ENCODE measurements at places on chromosomes 1 and 21. TPM values are rescaled to one million over a fixed set of nuclear protein-coding genes. Genes with fewer than 3 reads are reported as not detected.

DNA sequence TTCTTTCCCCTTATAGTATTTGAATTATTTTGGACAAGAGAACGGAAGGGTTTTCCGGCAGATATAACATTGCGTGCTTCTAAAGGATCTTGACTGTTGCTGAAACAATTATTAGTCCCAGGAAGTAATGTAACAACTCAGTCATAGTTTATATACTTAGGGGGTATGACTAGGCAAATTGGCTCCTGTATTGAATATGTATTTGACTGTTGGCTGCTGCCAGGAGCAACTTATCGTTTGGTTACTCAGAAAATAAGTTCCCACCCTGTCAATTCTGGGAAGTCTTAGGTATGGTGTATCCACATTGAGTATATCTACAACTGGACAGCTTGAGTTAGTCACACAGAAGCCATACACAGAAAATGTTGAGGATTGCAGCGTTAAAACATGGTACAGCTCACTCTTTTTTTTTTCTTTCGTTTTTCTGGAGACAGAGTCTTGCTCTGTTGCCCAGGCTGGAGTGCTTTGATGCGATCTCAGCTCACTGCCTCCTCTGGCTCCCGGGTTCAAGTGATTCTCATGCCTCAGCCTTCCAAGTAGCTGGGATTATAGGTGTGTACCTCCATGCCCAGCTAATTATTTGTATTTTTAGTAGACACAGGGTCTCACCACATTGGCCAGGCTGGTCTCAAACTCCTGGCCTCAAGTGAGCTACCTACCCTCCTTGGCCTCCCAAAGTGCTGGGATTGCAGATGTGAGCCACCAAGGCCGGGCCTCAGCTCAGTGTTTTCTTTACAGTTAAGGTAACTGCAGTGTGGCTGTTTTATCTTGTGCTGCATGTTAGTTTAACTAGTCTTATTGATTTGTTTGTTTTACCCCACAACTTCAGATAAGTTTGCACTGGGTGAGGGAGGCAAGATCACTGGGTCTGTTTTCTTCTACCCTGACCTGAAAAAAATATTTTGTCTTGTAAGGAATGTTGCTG, 10.2 kb downstream of the SMAP2 start:
- H3K36me3 ChIP-seq: no peaks in the 10 kb centered on the region
- peak overlapping the region; percentile 65 for H3K27ac ChIP-seq
- DNase-seq: no peak
- H3K4me1 ChIP-seq: peaks cover 69% of the 10 kb centered on the region
- no peaks in the 10 kb centered on the region for H3K27me3 ChIP-seq
- no peak overlapping the region for H3K4me3 ChIP-seq

DNA sequence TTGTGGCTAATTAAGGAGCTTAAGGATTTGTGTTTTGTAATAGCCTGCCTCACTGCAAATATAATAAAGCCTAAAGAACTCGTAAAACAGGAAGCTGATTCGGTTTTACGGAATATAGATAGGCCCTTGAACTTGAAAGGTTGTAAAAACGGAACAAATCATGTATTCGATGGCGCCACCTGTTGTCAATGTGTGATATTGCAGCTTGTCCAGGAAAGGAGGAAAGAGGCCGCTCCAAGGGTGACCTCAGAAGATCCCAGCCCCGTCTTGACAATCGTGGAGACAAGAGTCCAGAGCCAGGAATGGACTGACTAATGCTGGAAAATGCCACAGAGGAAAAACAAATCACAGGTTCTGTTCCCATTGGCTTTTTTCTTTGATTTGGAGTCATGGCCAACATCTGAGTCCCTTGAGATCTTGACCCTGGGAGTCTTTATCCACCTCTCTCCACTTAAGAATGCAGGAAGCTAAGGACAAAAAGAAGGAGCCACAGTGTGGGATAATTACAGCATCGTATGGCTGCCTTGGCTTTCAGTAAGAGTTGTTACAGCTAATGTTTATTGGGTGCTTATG, 7.0 kb upstream of the IGSF21 start:
- no peaks in the 10 kb centered on the region for H3K4me1 ChIP-seq
- no peak overlapping the region for H3K27ac ChIP-seq
- no peak overlapping the region for H3K4me3 ChIP-seq
- H3K27me3 ChIP-seq: no peaks in the 10 kb centered on the region

DNA sequence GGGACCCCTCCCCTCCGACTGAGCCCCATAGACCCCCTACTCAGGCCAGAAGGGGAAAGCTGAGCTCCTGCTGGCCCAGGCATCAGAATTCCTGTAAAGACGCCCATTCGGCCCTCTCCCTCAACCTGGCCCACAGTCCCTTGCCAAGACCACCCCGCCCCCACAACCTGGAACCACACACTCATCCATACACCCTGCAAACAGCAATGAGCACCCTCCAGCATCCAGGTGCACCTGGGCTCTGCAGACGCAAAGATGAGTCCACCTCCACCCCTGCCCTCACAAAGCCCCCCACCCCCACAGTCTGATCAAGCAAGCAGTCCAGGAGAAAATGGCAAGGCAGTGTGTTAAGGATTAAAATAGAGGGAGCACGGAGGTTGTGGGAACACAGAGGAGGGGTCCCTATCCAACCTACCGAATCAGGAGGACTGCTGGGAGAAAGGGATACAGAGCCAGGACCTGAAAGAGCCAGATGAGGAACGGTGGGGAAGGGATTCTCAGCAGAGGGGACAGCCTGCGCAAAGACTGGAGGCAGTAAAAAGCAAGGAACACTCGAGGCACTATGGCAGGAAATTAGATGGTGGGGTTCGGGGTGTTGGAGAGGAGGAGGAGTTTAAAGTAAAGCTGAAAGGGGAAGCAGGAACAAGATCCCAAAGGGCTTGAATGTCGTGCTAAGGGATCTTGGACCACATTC, 67.3 kb upstream of the LAPTM5 start:
- no peaks in the 10 kb centered on the region for H3K36me3 ChIP-seq
- no peak for DNase-seq
- peaks cover 27% of the 10 kb centered on the region for H3K4me1 ChIP-seq
- H3K27me3 ChIP-seq: no peaks in the 10 kb centered on the region
- peak overlapping the region; percentile 95 for H3K27ac ChIP-seq

DNA sequence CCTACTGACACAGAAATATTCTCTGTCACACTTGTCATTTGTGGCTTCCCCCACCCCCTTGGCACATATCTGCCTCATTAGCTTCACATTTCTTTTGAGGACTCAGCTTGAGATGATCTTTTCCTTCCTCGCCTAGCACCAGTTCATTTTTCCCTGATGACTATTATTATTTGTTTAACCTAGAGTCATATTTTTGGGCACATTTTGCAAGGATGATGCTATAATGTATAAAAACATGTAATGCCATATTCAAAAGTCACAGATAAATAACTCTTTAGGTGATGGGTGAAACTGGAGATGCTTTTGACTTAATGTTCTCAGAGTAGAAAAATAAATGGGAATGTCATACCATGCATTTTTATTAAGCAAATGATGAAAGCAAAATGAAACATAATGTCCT, 202.7 kb downstream of the BACH1 start:
- H3K4me3 ChIP-seq: no peak overlapping the region
- DNase-seq: no peak

DNA sequence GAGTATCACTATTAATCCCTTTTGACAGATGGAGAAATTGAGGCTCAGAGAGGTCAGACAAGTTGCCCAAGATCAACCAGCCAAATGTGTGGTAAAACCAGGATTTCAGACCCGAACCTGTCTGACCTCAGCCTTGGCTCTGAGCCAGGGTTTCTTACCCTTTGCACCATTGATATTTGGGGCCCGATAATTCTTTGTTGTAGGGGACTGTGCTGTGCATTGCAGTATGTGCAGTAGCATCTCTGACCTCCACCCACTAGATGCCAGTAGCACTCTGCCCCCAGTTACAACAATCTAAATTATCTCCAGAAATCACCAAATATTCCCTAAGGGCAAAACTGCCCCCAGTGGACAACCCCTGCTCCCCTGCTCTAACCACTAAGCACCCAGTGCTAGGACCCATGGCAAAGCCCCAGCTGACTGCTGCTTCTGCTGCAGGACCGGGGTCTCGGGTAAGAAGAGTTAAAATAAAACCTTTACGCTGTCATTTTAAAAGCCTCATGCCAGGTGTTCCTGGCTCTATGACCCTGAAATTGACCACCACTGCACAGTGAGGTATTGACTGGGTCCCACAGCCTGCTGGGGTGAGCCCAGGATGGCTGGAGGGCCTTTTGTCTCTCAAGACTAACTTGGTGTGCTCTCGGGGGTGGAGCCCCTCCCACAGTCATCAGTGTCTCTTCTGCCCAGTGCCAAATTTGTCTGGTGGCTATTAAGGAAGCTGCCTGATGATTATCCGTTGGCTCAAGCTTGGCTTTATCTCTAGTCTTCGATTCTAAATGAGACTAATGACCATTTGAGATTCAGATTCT, 5.6 kb upstream of the MAN1C1 start:
- H3K27ac ChIP-seq: no peak overlapping the region
- H3K4me1 ChIP-seq: peaks cover 20% of the 10 kb centered on the region
- DNase-seq: no peak
- no peaks in the 10 kb centered on the region for H3K36me3 ChIP-seq

GRCh38 chr1:10160173-10160572, 50.2 kb upstream of the KIF1B start:
- peaks cover 4% of the 10 kb centered on the region for H3K4me1 ChIP-seq
- no peaks in the 10 kb centered on the region for H3K27me3 ChIP-seq
- no peaks in the 10 kb centered on the region for H3K36me3 ChIP-seq
- no peak overlapping the region for H3K27ac ChIP-seq
- no peak for DNase-seq

- no peaks in the 10 kb centered on the region for H3K36me3 ChIP-seq
- no peak overlapping the region for H3K27ac ChIP-seq
- no peak for DNase-seq
These were observed 70.3 kb upstream of the TINAGL1 start for GRCh38 chr1:31505911-31506497.

- H3K36me3 ChIP-seq: no peaks in the 10 kb centered on the region
- no peaks in the 10 kb centered on the region for H3K27me3 ChIP-seq
- H3K4me3 ChIP-seq: no peak overlapping the region
- no peak for DNase-seq
These were observed 162.5 kb downstream of the TYW3 start for GRCh38 chr1:74895411-74895810.

DNA sequence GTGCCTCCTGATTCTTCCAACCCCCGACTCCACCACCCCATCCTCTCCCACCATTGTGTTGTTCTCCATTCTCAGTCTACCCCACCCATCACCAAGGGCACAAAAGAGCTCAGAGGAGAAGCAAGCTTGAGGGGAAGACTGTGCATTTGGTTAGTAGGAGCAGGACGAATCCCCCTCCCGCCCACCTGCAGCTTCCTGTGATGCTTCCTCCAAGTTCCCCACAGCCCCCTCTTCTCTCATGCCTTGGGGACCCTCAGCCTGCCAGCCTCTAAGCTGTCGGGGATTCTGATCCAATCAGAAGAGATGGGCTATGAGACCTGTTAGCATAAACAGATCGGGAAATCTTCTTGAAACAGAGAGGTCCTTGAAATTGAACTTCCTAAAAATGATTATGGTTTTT, 22.2 kb upstream of the CAPZB start:
- no peaks in the 10 kb centered on the region for H3K36me3 ChIP-seq
- H3K27ac ChIP-seq: peak overlapping the region; percentile 36
- H3K4me3 ChIP-seq: no peak overlapping the region
- peaks cover 11% of the 10 kb centered on the region for H3K4me1 ChIP-seq
- no peak for DNase-seq

DNA sequence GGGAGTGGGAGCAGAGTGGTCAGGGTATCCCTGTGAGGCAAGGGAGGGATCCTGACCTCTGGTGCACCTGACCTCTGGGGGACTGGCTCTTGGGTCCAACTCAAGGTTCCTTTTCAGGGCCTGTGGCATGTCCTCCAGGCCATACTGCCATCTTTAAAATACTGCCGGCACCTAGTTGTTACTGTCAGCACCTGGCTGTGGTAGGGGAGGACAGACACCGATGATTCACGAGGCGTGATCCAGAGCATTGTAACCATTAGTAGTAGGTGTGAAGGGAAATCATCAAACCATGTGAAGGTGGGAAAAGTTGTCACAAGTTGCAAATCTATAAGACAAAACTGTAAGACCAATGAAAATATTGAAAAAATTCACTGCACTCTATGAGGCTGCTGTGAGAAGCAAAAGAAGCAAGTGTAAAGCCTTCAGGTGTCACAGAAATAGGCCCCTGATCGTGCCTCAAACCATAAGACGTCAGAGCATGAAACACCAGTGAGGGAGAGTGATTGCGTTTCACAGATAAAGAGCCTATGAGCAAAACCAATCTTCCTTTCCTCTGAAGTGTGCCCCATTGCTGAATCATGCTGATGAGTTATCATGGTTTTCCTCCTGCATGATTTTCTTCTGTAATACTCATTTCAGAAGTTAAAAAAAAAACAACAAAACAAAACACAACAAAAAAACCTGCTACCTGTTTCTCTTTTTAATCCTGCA, 55.3 kb downstream of the CDC7 start:
- peaks cover 37% of the 10 kb centered on the region for H3K4me1 ChIP-seq
- peak overlapping the region; percentile 59 for H3K27ac ChIP-seq
- no peak overlapping the region for H3K4me3 ChIP-seq
- peak; percentile 61 for DNase-seq

Gene CNKSR1
- 0.17 TPM for total RNA-seq

Gene CLDN8
- not detected for total RNA-seq

All from adrenal gland (tissue), 19 donors.